ENCODE measurements at places on chromosomes 13 and 19. TPM values are rescaled to one million over a fixed set of nuclear protein-coding genes. Genes with fewer than 3 reads are reported as not detected.

DNA sequence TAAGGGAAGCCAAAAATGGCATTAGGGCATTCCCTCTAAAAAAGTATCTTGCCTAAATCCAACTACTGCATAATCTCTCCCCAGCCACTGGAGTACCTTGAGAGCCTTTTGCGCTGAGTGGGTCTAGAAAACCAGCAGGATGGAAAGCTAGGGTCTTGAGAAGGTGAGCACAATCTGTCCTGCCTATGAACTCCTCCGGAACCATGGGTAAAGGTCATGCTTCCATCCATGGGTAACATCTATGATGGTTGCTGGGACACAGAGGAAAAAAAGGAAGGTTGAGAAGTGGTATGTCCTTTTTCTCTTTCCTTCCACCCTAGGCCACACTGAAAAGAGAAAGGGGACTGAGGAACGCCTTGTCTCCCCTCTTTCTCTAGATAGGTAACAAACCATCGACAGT is 52.4 kb downstream of the ZNF676 start:
- H3K27ac ChIP-seq = no peak overlapping the region
- no peak overlapping the region for H3K4me3 ChIP-seq
- H3K36me3 ChIP-seq = no peaks in the 10 kb centered on the region
- no peaks in the 10 kb centered on the region for H3K27me3 ChIP-seq
- no peaks in the 10 kb centered on the region for H3K4me1 ChIP-seq

FUT3 gene
- total RNA-seq = 0.50 TPM

- no peaks in the 10 kb centered on the region for H3K27me3 ChIP-seq
- H3K27ac ChIP-seq = peak overlapping the region; percentile 50
- H3K36me3 ChIP-seq = peaks cover 16% of the 10 kb centered on the region
- H3K4me3 ChIP-seq = no peak overlapping the region
- H3K4me1 ChIP-seq = peaks cover 27% of the 10 kb centered on the region
Measured at GRCh38 chr19:34317311-34317927, 47.6 kb upstream of the GPI start.

DNA sequence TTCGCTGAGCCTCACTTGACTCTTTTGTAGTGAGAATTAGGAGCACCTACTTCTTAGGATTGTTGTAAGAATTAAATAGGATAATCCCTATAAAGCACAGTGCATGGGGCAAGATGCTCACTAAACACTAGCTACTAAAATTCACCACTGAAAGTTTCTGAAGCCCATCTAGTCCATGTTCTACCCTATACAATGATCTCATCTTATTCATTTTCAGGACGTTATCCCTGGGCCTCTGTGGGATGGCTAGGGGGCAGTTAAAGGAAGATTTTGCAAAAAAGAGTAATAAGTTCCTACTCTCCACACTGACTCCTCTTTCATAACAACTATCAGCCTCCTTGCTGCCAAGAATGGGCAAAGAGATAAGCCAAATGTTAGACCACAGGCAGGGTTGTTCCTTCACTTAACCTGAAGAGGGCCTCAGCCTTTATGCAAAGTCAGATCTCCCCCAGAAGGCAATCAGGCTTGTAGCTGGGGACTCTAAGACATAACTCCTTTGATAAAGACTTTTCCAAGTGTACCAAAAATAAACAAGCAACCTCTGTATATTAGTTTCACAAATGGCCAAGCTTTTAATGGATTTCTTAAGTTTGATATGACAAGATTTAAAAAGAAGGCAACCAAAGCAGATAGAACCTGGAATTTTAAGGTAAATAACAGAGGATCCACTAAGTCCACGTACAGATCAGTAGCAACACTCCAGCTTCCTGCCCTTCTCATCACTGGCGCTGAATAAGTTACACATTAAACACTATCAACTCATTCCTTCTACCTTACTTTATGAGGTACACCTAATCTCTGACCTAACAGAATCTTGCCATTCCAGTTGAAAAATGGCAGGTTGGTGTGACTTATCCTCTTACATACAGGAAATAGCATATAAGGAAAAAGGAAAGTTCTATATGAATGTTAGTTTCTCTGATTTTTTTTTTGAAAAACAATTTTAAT is 44.4 kb downstream of the ELF1 start:
- DNase-seq = peak; percentile 30
- no peaks in the 10 kb centered on the region for H3K36me3 ChIP-seq
- H3K27ac ChIP-seq = peak overlapping the region; percentile 47
- H3K4me3 ChIP-seq = no peak overlapping the region
- no peaks in the 10 kb centered on the region for H3K27me3 ChIP-seq
- H3K4me1 ChIP-seq = peaks cover 68% of the 10 kb centered on the region

OR7A5 gene
- not detected for total RNA-seq

MBD3L2 gene
- total RNA-seq = not detected

PNPLA6 gene
- 88.4 TPM for total RNA-seq

DNA sequence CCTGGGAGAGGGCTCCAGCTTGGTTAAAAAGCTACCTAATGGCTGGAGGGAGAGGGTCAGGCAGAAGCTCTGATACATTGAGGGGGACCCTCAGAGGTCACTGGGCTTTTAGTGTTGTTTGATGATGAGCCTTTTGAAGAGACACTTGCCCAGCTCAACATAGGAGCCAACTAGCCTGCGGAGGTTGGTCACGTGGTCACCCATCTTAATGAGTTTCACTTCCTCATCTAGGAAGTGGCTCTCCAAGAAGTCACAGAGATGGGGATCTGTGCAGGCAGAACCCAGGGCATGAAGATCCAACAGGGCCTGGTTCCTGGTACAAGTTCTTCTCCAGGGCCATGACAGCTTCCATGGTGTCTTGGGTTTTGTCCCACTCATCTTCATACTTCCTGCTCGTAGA is 33.4 kb downstream of the IPO5 start:
- H3K27me3 ChIP-seq = no peaks in the 10 kb centered on the region
- H3K4me1 ChIP-seq = no peaks in the 10 kb centered on the region
- no peak overlapping the region for H3K27ac ChIP-seq
- peaks cover 66% of the 10 kb centered on the region for H3K36me3 ChIP-seq
- DNase-seq = no peak
- H3K4me3 ChIP-seq = no peak overlapping the region

GRCh38 chr19:3544742-3545668 is 6.0 kb downstream of the TEKTIP1 start:
- H3K4me3 ChIP-seq = no peak overlapping the region
- H3K36me3 ChIP-seq = peaks cover 44% of the 10 kb centered on the region
- no peak overlapping the region for H3K27ac ChIP-seq
- DNase-seq = peak; percentile 73
- no peaks in the 10 kb centered on the region for H3K4me1 ChIP-seq

BCAM gene
- total RNA-seq = not detected

DNA sequence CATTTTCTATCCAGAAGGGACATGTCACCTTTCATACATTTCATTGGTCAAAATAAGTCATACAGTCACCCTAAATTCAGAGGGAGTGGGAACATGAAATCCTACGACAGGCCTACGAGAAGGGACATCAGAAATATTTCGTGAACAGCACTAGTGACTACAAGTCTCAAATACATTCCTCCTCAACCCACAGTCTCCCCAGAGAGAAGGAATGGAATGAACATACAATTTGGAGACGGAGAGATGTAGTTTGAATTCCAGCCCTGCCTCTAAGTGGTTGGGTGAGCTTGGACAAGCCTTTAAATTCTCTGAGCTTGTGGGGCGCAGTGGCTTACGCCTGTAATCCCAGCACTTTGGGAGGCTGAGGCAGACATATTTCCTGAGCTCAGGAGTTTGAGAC is 9.9 kb downstream of the SERTM1 start:
- no peak overlapping the region for H3K4me3 ChIP-seq
- DNase-seq = no peak
- no peaks in the 10 kb centered on the region for H3K36me3 ChIP-seq
- H3K27me3 ChIP-seq = no peaks in the 10 kb centered on the region

C19orf73 gene
- total RNA-seq = 3.7 TPM

- H3K4me1 ChIP-seq = no peaks in the 10 kb centered on the region
- H3K4me3 ChIP-seq = no peak overlapping the region
- peaks cover 5% of the 10 kb centered on the region for H3K27me3 ChIP-seq
- DNase-seq = no peak
Measured at GRCh38 chr13:44812818-44813217, 176.5 kb downstream of the NUFIP1 start.

DNA sequence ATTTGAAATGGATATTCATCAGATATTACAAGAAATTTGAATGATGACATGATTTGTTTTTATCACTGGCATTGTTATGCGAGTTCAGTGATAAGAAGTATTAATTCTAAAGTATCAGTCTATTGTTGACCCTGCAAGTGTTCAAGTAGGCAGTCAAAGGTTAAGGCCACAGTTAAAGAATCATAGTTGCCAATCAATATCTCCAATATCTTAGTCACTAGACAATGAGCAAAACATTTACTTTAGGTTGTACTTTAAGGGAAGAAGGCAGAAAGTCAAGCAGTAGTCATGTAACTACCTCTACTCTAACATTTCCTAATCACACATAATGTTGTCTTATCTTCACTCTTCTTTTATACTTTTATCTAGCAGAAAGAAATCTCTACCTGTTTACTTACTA is 709.8 kb downstream of the PCDH17 start:
- H3K36me3 ChIP-seq = no peaks in the 10 kb centered on the region
- DNase-seq = no peak
- H3K27ac ChIP-seq = no peak overlapping the region
- H3K4me1 ChIP-seq = no peaks in the 10 kb centered on the region

DNA sequence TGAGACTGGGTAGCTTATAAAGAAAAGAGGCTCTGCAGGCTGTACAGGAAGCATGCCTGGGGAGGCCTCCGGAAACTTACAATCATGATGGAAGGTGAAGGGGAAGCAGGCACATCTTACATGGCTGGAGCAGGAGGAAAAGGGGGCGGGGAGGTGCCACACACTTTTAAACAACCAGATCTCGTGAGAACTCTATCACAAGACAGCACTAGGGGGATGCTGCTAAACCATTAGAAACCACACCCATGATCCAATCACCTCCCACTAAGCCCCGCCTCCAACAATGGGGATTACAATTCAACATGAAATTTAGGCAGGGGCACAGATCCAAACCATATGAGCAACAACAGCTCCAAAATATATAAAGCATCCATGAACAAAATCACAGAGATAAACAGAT is 46.5 kb upstream of the GTF2F2 start:
- H3K4me1 ChIP-seq = no peaks in the 10 kb centered on the region
- H3K36me3 ChIP-seq = no peaks in the 10 kb centered on the region
- no peak for DNase-seq
- H3K4me3 ChIP-seq = no peak overlapping the region
- H3K27me3 ChIP-seq = peaks cover 6% of the 10 kb centered on the region

DNA sequence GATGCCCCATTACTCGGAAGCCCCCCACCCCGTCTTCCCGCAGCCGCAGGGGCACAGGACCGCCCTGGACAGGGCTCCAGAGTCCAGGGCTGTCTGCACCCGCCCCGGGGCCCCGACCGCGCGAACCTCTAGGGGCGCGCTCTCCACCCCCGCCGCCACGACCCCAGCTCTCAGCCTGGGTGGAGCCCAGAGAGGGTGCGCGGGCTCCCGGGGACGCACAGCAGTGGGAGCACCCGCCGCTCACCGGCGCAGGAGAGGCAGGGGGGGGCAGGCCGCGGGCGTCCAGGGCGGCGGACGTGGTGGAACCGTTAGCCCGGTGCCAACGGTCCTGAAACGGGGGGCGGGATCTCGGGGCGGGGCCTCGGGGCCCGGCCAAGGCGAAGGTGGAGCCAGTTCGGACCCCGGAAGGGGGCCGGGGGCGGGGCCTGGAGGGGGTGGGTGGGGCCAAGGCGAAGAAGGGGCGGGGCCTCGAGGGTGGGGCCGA is at the start of gene ATP8B3:
ATP8B3 (minus strand) TSS at position 335 of the 484 bp plus-strand sequence. CDS start 540 bp downstream, outside the sequence.
- no peaks in the 10 kb centered on the region for H3K27me3 ChIP-seq
- H3K4me3 ChIP-seq = peak within 1 kb of the TSS; percentile 78
- no peak for DNase-seq
- H3K36me3 ChIP-seq = peaks cover 8% of the 10 kb centered on the region

KLHL1 gene
- total RNA-seq = not detected
